ENCODE measurements at places on chromosomes 13 and 19.
A peak's percentile ranks its signal among the peaks of the same experiment; 100 is the strongest.

DNA sequence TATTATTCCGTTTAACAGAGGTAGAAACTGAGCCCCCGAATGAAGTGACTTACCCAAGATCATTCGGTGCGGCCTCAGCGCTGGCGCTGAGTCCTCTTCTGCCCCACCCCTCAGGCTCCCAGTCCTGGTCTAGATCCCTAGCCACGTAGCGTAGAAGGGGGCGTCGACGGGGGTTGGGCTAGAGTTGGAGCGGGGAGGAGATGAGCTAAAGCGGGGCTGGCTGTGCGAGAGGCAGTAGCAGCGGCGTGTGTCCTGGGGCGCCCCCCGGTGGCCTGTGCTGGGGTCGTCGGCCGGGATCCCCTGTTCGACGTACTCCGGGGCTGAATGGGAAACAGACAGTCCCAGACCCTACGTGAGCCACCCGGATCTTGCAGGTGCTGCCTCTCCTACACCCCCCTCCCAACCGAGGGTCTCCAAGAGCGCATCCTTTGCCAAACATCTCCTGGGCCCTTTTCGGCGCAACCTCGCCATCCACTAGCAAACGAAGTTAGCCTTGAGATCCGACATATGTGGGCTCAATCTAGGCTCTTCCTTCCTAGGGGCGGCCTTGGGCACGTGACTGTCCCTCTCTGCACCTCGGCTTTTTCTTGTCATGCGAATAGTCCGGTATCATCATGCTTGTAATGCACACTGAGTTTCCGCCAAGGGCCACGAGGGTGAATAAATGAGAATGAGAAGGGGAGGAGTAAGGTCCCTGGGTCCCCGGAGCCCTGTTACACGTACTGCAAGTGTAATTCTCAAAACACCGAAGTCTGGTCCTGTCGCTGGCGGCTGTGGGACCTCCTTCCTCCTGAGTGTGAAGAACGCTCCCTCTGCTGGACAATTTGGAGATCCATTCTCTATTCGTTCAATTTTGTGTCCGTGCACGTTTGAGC lies 47.7 kb downstream of the CYP4F22 start:
- DNase-seq, result peak; percentile 93

GRCh38 chr13:51682686-51683085 lies 98.4 kb downstream of the WDFY2 start:
- DNase-seq, result peak; percentile 31

- DNase-seq, result no peak
These were observed 943 bp downstream of the GJB6 start for GRCh38 chr13:20230913-20231838.

DNA sequence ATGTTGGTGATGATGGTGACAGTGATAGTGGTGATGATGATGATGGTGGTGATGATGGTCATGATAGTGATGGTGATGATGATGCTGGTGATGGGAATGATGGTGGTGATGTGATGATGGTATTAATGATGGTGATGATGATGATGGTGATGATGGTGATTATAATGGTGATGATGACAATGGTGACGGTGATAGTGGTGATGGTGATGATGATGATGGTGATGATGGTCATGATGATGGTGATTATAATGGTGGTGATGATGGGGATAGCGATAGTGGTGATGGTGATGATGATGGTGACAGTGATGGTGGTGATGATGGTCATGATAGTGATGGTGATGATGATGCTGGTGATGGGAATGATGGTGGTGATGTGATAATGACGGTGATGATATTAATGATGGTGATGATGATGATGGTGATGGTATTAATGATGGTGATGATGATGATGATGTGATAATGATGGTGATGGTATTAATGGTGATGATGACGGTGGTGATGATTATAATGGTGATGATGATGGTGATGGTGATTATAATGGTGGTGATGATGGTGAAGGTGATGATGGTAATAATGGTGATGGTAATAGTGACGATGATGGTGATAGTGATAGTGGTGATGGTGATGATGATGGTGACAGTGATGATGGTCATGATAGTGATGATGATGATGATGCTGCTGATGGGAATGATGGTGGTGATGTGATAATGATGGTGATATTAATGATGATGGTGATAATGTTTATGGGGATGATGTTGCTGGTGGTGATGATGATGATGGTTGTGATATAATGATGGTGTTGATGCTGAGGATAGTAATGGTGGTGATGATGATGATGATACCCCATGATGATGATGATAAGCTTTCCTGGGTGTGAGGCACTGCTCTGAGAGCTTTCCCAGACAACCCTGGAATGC lies 7.7 kb downstream of the C13orf46 start:
- no peak for DNase-seq

GRCh38 chr13:107358866-107359265 lies 790.9 kb upstream of the ARGLU1 start:
- no peak for DNase-seq
